ENCODE measurements at places on chromosomes 7 and 10.

GRCh38 chr10:77445547-77445946 lies 192.1 kb downstream of the KCNMA1 start:
- no peak for DNase-seq

DNA sequence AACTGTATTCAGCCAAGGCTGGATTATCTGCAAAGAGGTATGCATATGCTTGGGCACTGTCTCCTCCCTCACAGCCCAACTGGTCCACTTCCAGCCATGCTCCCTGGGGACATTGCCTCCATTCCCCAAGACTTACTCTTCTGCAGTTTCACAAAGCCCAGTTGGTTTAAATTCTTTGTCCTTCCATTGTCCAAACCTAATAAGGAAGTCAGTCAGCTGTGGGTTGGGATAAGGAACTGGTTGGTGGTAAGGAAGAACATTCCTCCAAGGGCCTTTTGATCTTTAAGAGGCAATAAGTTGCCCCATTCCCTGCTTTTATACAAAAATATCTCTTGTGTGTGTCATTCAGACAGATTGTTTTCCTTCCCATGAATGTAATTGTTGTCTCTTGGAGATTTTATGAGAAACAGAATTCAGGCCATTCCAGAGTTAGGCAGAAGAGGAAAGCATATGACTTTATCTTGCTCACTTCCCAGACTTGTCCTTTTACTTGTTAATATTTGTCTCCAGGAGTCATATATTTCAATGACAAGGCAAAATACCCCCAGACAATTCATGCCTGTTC lies 673.7 kb downstream of the SUGCT start:
- peak; percentile 99 for DNase-seq

DNA sequence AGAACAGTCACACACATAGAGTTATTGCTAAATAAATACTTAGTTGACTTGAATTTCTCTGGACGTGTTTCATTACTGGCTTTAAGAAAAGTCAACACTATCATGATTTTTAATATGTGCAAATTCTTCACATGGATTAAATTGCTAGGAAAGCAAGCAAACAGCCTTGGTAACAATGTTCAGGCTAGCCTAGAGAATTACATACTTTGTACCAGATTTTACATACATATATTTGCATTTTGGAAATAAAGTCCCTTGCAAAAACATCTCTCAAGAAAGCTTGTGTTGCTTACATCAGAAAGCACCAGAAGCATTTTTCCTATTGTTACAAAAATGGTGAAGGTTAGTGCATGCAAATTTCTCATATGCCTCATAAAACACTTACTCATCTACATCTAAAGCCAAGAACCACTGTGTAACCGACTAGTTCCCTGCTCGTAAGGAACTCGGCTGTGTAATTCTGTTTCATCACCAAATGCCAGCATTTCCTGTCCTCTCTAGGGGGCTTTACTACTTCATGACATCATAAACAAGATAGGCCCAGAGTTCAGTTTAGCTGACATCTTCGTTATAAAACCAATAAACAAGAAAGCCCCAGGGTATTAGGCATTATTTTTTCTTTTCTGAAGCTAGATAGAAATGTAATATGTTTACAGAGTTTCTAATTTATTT lies 87.8 kb downstream of the CFAP58 start:
- peak; percentile 94 for DNase-seq

- DNase-seq = no peak
These were observed 8.0 kb upstream of the PKD1L1 start for GRCh38 chr7:47956220-47956619.

DNA sequence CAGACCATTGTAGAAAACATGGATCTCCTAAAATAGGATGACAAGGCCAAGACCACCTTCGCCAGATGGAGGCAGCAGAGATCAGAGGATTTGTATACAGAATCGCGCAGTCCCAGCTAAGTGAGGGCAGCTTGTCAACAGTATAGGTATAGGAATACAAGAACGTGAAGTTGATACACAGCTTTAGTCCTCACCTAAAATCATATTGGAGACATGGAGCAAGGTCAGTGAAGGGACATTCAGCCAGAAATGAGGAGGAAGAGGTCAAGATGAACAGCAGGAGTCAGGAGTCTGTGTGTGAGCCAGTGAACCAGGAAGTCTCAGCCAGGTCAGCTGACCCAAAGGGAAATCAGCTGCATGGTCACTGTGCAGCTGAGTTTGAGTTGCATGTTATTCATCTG lies 263.4 kb upstream of the PRKCQ start:
- no peak for DNase-seq

DNA sequence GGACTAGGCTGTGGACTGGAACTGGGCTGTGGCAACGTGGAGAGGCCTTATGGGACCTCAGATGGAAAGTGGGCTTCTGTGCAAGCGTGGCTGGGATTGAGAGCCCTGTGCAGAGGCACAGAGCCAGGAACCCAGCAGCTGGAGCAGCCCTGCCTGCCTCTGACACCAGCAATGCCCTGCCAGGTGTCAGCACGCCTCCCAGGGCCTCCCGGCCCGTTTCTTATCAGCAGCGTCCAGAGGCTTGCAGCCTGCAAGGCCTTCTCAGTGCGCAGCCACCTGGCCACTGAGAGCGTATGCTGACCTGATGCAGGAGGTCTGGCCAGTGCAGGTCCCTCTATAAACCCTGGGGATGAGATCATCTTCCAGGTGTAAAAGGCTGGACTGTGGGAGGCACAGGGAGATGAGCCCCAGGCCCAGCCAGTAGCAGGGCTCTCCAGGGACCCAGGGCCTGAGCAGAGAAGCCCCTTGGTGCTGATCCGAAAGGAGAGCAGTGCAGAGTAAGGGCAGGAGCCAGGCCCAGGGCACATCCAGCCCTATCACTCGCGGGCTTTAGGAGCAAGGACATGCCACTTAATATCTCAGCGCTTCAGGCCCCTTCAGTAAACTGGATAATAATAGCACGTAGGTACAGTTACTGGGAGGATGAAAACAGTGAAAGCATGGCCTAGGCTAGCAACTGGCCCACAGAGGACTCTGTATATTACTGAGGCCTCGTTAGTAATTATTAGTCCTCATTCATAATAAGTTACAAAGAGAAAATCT lies 38.8 kb upstream of the ANTXRL start:
- DNase-seq = no peak

- DNase-seq = no peak
These were observed 448.8 kb downstream of the GRM8 start for GRCh38 chr7:126803990-126804389.

- no peak for DNase-seq
These were observed 51.3 kb upstream of the FRMD4A start for GRCh38 chr10:14382022-14382421.

- no peak for DNase-seq
These were observed 46.1 kb upstream of the EXOC6 start for GRCh38 chr10:92801978-92802872.

GRCh38 chr10:76899490-76899889 lies 738.1 kb downstream of the KCNMA1 start:
- peak; percentile 67 for DNase-seq

DNA sequence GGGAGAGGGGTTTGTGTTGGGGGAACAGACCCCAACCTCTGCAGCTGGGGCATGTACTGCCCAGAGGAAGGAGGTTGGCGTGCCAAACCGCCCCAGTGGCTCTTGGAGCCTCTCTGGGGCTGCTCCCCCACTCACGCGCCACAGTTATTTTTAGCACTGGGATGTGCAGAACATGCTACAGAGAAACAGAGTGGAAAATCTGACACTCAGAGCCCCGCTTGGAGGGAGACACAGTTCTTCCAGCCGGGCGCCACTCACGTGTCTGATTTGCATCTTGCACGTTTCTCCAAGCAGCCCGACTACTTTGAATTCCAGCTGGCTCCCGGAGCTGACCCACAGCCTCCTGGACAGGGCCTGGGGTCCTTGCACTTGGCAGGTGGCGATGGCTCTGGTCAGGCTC lies 182.0 kb downstream of the RPS24 start:
- DNase-seq = peak; percentile 52

DNA sequence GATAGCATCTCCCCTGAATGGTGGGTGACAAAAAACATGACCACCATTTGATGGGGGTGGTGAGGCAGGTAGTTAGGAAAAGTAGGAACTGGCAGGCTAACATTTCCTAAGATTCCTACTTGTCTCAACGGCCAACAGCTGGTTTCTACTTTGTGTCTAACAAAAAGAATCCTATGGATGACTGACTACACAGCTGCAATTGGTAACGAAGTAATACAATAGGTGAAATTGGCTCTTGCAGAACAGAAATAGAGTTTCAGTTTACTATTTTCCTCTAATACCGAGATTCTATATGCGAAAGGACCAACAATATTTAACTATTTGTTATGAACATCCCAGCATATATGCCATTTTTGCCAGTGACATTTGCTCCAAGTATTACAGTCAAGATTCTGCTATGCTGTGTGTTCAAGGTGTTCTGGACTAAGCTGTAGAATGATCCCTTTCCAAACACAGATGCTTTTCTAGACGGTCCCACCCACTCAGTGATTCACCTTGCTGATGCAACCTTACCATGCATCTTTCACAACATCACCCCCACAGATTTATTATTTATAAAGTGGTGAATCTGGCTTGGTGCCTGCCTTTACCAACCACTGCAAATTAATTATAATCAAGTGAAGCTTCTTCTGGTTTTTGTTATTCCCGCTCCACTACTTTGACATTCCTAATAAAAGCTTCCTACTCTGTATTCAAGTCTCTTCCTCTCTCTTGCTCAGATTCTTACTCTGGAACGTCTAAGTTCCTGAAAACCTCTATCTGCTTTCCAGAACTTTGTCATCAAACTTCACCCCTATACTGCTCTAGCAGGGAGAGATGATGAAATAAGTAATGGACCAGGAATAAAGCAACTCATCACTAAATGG lies 16.8 kb downstream of the BBIP1 start:
- DNase-seq = peak; percentile 87

GRCh38 chr10:24930427-24930826 lies 22.0 kb downstream of the PRTFDC1 start:
- DNase-seq = no peak

- no peak for DNase-seq
These were observed 30.2 kb downstream of the AHR start for GRCh38 chr7:17328641-17329040.

DNA sequence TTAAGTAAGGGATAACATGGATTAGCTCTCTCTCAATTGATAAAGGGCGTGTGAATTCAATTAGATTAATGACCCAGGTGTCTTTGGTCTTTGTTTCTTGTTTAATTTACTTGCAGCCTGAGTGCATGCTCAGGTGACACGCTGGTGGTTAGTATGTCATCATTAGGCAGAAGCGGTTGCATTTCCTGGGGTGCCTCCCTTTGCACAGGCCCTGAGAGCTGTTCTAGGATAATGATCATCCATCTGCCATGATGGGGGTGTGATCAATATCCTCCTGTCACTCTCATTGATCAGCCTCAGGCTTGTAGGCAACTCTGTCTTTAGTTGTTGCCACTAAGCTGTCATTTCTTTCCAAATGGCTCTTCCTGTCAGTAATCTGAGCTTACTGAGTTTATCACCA lies 99.6 kb upstream of the NPS start:
- no peak for DNase-seq

DNA sequence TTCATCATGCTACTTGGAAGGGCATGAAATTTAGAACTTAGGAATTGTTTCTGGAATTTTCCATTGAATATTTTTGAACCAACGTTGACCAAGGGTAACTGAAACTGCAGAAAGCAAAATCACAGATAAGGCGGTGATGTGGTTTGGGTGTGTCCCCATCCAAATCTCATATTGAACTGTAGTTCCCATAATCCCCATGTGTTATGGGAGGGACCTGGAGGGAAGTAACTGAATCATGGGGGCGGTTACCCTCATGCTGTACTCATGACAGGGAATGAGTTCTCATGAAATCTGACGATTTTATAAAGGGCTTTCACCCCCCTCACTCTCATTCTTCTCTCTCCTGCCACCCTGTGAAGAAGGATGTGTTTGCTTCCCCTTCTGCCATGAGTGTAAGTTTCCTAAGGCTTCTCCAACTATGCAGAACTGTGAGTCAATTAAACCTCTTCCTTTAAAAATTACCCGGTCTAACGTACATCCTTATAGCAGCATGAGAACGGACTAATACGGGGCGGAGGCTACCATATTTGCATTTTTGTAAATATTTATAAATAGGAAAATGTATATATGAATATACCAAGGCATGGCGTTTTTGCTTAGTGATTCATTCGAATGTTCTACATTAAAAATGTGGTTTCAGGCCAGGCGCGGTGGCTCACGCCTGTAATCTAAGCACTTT lies 12.4 kb downstream of the NMT2 start:
- no peak for DNase-seq

DNA sequence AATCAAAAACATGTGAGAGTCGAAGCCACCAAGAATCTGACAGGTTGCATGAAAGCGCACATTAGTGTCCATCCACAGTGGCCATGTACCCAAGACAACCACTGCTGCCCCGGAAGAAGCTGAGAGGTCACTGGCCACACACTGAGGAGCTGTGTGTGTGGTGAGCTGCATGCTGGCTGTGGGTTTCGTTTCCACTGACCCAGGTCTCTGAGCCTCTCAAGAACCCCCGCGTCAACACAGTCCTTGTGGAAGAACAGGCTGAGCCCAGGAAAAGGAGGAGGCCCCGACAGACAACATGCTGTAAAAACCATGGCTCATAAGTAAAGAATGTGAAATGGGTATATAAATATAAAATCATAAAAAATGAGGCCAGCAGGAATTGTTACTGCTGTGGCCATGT lies 8.2 kb downstream of the VIPR2 start:
- DNase-seq = no peak

DNA sequence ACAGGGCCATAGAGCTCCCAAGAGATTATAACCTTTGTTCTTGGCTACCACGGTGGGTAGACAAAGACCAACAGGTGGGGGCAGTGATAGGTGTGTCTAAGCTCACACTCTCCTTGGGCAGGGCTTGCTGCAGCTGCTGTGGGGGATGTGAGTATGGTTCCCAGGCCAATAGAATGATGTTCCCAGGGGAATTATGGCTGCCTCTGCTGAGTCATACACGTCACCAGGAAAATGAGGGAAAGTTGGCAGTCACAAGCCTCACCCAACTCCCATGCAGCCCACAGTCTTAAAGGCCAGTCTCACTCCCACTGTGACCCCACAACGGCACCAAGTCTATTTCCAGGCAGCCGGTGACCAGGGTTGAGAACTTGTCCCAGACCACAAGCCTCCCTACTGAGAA lies 453.4 kb upstream of the PODXL start:
- no peak for DNase-seq

- peak; percentile 38 for DNase-seq
These were observed 123.7 kb downstream of the GRK5 start for GRCh38 chr10:119331061-119331460.

DNA sequence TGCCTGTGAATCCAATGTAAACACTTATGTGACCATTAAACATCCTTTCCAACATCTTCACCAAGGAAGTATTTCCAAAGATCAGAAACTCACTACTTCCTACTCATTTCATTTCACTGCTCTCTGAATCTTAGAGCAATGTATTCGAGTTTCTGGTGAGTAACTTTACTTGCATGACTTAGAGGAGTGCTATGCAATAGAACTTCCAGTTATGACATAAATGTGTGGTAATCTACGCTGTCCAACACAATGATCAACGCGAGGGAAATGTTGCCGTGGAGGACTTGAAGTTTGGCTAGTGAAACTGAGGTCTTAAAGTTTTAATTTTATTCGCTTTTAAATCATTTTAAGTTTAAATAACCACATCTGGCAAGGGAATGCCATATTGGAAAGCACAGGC lies 1326.3 kb downstream of the XPNPEP1 start:
- DNase-seq = peak; percentile 2

- DNase-seq = no peak
These were observed 92.6 kb downstream of the CYTH3 start for GRCh38 chr7:6179620-6180343.

Data from foreskin fibroblast (primary cell).